ENCODE measurements at places on chromosomes 3 and 15.

DNA sequence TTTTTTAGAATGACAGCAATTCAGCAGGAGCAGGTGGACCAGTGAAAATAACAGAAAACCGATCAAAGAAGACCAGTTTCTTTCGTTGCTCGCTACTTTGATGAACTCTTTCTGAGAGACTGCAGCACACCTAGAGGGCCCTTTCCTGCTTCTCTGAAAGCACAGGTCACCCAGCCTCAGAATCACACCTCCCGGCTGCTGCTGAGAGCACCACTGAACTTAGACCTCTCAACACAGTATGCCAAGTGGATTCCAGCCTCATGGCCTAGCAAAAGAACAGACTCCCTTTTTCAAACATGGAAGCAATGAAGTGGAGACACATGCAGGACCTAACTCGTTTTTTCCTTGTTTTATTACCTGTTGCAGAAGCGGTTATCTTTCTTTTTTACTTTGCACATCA is 13.9 kb upstream of the APH1B start:
- no peak for DNase-seq

DNA sequence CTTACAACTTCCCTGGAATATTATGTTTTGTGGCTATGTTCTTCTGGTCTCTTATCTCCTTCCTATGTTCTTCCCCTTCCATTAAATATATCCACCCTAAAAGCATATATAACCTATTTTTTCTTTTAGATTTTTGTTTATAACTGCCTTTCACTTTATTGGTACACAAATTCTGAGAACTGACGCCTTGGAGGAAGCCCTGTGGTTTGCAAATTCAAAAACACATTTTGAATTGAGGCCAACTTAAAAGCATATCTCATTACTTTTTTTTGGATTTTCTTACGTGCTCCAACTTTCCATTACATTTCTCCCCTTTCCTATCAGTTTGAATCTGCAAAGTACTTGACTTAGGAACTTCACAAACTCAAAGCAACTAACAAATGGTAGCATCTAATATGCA is 15.3 kb upstream of the COLQ start:
- DNase-seq = no peak

- DNase-seq = peak; percentile 80
These were observed 123.3 kb downstream of the XXYLT1 start for GRCh38 chr3:195147649-195148080.

GRCh38 chr15:22823495-22824128 is 14.9 kb upstream of the NIPA2 start:
- no peak for DNase-seq

GRCh38 chr3:79326642-79327041 is 441.2 kb downstream of the ROBO1 start:
- no peak for DNase-seq

- DNase-seq = no peak
These were observed 229.2 kb downstream of the ZNF621 start for GRCh38 chr3:40753951-40754350.

DNA sequence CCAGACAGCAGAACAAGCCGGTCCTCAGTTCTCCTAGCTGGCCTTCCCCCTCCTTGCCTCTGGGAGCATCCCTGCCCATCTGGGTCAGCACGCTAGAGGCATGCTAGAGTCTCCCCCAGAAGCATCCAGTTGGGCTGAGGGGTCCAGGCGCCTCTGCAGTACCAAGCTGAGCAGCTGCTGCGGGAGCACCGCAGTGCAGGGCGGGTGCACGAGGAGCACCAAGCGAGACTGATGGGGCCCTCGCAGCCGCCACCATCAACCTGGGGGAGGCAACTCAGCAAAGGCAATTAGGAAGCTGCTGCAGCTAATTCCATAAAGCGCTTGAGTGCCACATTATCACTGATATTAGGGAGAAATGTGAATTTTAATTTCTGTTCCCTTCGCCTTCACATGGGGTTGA is 12.4 kb downstream of the CACNA2D3 start:
- DNase-seq = no peak

- DNase-seq = no peak
These were observed 19.7 kb downstream of the PAK6 start for GRCh38 chr15:40258544-40258943.

GRCh38 chr3:171185959-171186358 is 159.4 kb upstream of the SLC2A2 start:
- DNase-seq = no peak

Data from OCI-LY7 (cell line).